ENCODE measurements at places on chromosomes 1 and 21.

DNA sequence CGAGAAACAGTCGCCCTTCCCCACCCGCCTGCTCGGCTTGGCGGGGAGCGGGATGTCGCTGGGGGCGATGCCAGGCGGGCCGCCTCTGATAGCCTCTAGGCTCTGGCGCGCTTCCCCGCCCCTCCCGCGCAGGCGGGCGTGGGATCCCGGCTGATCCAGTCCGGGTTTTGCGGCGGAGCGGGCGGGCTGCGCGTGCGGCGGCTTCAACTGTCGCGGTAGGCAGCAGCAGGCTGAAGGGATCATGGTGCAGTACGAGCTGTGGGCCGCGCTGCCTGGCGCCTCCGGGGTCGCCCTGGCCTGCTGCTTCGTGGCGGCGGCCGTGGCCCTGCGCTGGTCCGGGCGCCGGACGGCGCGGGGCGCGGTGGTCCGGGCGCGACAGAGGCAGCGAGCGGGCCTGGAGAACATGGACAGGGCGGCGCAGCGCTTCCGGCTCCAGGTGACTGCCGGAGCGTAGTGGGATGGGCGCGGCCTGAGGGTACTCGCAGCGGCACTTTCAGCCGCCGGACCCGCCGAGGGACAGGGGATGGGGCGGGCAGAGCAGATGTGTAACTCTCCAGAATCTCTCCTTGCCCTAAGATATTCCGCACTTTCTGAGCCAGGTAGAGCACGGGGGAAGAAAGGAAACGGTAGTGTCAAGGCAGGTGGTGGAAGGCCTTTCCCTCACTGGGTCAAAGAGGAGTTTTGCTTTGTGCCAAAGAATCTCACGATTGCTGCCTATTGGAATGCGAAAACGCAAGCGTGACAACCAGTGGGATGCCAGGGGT, at the start of gene FAAH:
TSS of gene FAAH (plus strand) at position 210 of the 764 bp plus-strand sequence. CDS start at position 242, 32 bp downstream.
- peak; percentile 36 for DNase-seq

DNA sequence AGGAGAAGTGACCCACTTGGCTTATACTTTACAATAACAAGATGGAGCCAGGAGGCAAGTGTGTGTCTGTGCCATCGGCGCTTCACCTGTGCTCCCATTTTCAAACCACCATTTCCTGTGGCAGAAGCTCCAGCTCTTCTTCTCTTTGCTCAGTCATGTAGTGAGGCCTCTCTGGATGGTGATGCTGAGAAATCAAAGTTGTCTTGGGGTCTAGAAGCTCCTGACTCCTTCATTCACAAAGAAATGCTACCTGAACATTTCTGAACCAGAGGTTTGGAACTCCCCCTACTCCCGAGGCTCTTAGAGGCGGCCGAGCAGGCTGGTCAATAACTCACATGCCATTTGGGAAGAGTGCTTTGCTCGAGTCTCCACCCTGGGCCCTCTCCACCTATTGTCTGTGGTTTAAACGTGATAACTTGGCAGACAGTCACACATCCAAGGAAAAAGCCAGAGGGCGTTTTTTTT, 18.0 kb downstream of the SLAMF1 start:
- no peak for DNase-seq

DNA sequence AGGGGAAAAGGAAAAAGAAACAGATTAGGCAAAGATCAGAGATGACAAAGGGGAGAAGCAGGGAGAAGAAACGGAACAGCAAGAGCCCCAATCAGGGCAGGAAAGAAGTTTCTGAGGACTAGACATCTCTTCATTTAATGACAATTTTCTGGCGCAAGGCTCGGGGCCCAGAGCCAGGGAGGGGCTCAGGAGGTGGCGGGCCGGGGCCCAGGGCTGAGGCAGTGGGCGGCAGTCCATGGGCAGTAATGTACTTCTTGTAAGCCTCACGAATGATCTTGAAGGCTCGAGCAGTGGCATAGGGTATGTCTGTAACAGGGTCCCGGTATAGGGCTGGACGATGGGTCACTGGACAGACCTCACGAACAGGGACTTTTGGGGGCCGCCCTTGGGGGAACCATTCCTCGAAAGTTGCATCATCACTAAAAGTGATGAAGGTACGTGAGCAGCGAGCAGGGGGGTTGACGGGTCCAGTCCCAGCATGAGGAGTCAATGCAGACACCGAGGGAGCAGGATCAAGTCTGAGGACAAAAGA, 799 bp upstream of the TMOD4 start:
- DNase-seq = no peak

- DNase-seq = no peak
These were observed 54.5 kb upstream of the FAM78B start for GRCh38 chr1:166221316-166221715.

DNA sequence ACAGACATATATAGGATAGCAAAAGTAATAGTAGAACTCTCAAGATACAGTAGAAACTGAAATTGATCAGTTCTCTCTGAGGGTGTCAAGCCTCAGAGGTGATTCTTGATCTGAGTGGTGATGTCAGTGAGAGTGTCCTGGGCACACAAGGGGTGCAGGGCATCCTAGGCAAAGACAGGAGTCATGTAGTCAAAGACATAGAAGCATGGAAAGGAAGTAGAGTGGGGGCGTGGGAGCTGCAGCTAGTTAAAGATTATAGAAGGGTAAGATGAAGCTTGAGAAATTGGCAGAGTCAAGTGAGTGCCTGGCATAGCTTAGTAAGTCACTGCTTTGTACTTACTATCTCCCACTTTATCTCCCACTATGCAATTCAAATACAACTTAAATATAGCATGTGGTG, 22.8 kb downstream of the CDC7 start:
- DNase-seq = no peak

GRCh38 chr1:175864625-175865024, 121.2 kb upstream of the TNR start:
- no peak for DNase-seq

- DNase-seq = no peak
These were observed 16.2 kb downstream of the SYF2 start for GRCh38 chr1:25216123-25216522.

DNA sequence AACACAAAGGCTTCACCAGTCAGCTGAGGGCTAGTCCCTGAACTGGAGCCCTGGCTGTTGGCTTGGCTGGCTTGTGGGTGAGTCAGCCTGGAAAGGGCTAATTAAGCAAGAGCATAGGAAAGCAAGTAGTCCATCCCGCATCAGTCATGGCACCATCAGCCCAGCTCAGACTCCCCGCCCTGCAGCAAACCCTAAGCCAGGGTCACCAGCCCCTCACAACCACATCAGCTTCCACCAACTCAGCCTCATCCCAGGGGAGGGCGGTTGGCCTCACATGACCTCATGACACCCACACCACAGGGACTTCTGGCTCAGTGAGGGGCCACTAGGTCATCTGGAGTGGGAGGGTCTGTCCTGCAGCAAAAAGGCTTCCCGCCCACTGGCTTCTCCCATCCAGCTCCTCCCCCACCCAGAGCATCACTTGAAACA, 7.0 kb upstream of the SPATC1L start:
- DNase-seq = no peak

DNA sequence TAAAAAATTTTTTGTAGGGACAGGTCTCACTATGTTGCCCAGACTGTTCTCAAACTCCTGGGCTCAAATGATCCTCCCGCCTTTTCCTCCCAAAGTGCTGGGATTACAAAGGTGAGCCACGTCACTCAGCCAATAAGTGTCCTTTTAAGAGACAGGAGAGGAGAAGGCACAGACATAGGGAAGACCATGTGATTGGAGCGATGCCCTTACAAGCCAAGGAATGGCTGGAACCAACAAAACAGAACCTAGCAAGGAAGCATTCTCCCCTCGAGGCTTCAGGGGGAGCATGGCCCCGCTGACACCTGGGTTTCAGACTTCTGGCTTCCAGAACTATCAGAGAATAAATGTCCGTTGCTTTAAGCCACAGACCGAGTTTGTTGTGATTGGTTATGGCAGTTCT, 37.0 kb downstream of the NDUFS5 start:
- DNase-seq = no peak

DNA sequence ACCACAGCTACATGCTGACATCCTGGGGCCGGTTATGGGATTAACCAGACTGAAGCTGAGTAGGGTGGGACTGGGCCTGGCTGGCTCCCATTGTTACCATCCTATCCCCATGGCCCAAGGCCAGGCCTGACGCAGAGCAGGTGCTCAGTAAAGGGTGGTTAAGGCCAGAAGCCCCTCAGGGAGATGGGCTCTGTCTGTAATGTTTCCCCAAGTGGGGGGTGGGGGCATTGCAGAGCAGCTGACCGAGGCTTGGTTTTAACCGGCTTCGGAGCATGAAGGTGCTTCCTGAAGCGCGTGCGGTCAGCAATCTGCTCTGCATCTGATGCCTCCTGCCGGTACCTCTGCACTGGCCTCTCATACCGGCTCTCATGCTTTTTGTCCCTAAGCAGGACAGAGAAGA, 83.4 kb upstream of the ACTL8 start:
- DNase-seq = no peak

DNA sequence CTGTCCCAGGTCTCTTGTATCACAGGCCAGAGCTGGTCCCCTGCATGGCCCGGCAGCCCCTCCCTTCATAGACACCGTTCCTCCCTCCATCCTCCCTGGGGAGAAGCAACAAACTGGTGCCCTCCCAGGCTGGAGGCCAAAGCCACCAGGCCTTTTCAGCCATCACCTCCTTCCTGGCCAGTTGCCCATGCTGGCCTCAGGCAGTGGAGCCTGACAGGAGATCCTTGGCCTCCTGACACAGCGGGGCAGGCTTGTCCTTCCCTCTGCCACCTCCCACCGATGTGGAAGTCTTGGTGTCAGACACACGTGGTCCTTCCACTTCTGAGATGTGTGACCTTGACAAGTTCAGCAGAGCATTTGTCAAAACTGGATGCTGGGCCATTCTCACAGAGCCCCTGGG, 206.0 kb downstream of the HIVEP3 start:
- DNase-seq = no peak

- DNase-seq = no peak
These were observed 22.9 kb upstream of the SLC19A2 start for GRCh38 chr1:169508432-169509338.

DNA sequence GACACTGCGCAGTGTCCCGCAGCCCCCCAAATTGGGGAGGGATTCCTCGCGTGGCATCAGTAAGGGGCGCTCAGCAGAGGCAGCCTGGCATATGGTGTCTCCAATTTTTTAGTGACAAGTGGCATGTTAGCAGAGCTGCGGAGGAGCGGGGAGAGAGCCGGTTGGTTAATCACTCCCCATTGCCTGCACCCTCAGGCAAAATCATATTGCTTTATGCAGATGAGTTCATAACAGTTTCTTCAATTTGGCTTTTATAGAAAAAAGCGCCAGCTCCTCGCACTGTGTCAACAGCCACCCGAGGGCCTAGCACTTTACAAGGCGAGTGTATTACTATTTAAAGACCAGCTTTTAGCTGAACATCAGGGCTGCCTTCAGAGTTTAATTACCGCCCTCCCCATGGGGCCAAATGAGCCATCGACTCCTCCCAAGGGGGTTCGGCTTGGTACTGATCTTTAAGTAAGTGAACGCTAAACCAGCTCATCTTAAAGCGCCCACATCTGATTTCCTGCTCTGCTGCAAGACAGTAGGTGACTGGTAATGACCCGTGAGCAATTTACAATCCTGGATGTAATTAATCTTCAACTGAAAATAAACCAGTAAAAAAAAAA, 298.9 kb downstream of the DSCAM start:
- DNase-seq = no peak

DNA sequence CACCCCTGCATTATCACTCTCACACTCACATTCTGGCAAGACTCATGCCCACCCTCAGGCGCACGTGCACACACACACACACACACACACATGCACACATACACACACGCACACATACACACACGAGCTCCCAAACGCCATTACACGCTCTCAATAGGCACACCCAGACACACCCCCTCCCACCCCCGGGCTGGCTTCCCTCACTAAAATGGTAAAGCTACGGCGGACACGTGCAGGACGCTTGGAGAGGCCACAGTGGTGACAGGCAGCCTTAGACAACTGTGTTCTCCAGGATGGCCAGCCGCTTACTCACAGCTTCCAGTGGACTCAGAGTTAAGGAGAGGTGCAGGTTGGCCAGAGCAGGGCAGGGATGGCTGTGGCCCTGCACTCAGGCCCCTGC, 10.1 kb downstream of the MATN1 start:
- DNase-seq = no peak

- DNase-seq = no peak
These were observed 1600.6 kb upstream of the B3GALT2 start for GRCh38 chr1:194787001-194787400.

GRCh38 chr1:38527373-38527966, 332.1 kb downstream of the RRAGC start:
- peak; percentile 30 for DNase-seq

GRCh38 chr1:31834501-31834900, 18.7 kb upstream of the SPOCD1 start:
- no peak for DNase-seq

GRCh38 chr1:147389532-147390184, 147.2 kb downstream of the CHD1L start:
- DNase-seq = no peak

DNA sequence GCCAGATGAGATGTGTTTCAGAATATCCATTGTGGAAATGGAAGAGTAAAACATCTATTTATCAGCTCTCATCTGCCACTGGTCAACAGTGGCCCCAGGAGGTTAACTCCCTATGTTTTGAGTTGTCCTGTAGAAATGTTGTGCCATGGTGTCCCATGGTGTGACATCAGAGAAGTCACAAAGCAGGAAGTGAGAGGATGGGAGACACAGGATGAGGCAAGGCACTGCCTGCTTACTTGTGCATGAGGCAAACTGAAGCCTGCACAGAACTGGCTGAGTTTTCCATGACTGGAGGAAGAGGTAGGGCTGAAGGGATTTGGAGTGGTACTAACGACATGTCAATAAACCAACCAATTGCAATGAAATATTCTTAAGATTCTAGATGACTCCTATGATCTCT, 131.5 kb upstream of the ZNF644 start:
- no peak for DNase-seq

DNA sequence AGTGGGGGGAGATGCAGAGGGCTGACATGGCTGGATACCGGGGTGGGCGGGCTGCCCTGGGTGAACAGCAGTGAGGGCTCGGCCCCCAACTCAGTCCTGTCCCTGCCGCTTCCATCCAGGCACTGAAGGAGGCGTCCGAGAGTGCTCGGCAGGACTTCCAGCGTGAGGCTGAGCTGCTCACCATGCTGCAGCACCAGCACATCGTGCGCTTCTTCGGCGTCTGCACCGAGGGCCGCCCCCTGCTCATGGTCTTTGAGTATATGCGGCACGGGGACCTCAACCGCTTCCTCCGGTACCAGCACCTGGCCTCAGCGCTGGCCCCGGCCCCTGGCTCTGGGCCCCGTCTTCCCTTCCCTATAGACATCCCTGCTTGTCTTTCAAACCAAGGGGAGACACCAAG, 15.6 kb downstream of the NTRK1 start:
- no peak for DNase-seq
